RKO (cell line): ENCODE measurements at places on chromosomes 13 and 19.

GRCh38 chr13:59898066-59898465 is 265.7 kb downstream of the DIAPH3 start:
- DNase-seq: no peak

DNA sequence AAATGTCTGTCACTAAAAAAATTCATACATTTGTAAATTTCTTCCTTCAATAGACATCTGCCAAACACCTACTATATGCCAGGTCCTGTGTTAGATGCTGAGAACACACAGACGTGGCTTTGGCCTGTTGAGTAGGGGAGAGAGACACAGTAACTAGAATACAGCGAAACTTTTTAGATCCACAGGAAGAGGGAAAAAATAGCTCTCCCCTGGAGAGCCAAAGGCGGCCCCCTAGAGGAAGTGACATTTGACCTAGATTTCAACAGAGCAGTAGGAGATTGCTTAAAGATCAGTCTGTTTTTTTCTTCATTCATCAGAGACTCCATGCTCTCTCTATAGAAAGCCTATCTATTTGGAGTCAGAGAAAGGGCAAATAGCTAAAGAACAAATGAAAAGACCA is 11.3 kb downstream of the LCP1 start:
- DNase-seq: no peak

DNA sequence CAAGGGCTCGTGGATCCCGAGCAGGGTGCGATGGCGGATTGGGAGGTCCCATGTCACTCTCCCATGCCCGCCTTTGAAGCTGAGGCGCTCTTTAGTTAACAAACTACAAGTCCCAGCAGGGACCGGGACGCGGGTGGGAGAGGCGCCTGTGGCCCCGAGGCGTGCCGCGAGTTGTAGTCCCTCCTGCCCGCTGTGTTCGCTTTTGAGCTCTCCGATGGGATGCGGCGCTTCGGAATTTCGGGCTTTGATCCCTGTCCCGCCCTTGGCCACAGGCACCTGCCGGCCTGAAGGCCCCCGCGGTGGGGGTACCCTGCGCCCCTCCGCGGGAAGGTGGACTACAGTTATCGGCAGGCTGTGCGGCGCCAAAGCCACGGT is 11.0 kb downstream of the CYTH2 start:
- DNase-seq: no peak

DNA sequence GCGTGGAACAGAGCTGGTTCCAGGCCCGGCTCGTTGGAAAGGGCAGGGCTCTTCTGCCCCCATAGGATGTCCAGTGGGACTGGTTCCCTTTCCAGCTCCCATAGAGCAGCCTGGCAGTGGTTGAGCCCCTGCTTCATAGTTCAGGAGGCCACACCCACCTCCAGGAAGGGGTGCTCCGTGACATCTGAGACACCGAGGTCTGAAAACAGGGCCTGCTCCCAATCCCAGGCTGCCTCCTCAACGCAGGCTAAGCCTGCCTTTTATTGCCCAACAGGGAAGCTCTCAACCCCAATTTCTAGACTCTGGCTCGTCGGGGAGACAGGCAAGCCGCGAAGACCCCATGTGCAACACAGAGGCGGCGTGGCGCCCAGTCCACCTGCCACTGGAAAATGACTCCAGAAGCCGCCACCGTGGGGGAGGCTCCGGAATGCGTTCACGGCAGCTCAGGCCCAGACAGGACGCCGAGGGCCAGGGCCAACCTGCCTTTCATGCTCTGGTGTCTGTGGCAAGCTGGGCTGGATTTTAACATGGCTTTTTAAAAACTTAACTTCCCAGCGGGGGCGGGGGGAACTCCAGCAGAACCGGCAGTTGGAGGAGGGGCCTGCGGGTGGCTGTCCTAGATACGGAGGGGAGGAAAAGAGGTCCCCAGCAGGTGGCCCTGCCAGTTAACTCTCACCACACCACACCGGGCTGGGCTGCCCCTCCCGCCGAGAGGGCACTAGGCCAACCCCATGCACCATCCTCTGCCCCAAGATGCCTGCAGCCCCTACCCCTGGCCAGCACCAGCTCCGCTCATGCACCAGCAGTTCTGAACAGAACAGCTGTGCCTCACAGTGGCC is 17.9 kb upstream of the TINCR start:
- DNase-seq: no peak

DNA sequence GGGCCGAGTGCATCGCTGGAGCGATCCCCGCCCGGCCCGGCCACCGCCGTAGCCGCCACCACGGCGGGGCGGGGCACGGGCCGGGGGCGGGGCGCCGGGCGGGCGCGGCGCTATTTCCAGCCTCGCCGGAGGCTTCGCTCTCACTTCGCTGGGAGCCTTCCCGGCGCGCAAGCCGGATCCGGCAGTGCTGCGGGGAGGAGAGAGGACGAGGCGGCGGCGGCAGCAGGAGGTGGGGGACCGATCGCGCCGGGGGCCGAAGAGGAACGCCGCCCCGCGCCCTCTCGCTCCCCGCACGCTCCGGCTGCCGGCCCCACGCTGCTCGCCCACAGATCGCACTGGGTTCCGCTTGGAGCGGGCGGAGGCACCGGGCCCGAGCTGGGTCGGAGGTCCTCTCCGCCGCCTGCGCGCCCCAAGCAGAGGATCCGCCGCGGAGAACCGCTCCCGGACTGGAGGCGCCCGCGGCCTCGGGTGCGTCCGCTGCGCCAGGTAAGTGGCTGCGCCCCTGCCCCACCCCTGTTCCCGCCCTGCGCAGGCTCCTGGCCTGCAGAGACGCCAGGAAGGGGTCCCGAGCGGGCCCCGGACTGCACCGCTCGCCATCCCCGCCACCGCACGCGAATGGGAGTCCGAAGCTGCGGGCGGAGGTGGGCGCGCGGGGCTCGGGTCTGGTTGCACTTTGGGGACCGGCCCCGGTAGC is at the start of gene CHST8:
CHST8 (plus strand) TSS at position 143 of the 694 bp plus-strand sequence. CDS start 67,309 bp downstream, outside the sequence.
- DNase-seq: no peak

DNA sequence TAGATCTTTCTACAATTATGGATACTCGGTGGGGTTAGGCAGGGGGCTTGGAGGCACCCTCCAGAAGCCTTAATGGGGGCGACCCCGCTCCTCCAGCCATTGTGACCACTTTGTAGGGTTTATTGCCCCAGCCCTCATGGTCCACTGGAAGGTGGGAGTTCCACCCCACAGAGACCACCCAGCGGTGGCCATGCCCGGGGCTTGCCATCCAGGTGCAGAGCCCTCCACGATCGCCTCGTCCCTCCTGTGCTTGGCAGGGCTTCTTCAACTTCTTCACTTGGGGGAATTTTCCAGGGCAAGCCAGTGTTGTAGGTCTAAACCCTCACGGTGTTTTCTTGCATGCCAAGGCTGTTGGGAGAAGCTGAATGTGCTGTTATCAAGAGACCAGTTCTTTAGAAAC is 16.1 kb downstream of the ZNF536 start:
- DNase-seq: no peak

DNA sequence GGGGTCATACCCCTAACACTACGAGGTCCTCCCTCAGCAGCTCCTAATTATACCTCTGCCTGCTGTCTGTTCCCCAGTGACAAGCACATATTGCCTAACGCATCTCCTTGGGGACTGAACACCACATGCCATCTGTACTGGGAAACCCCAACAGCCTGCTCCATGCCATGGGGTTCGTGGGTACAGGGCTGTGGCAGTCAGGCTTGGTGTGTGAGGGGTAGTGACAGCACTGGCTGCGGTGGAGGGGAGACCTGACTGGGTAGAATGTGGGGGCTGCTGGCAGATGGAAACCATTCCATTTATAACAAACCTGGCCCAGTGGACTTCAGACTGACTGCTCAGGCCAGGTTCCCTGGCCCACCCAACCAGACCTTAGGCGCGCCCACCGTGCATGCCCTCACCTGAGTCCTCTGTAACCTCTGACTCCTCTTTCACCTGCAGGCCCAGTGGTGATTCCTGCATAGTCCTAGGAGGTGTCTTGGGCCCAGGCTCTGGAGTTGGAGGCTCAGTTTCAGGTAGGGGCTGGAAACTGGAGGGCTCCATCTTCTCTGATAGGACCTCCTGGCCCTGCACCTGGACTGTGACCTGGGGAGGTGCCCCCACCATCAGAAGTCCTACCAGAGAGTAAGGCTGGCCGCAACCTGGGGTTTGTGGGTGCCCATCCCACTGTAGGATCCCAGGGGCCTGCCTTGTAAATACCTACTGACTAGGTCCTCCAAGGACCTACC is 3.0 kb downstream of the MZF1 start:
- DNase-seq: no peak

- DNase-seq: no peak
Measured at GRCh38 chr13:99119656-99120055, 81.0 kb upstream of the UBAC2 start.

GRCh38 chr13:98459171-98459681 is 117.7 kb downstream of the STK24 start:
- DNase-seq: no peak

DNA sequence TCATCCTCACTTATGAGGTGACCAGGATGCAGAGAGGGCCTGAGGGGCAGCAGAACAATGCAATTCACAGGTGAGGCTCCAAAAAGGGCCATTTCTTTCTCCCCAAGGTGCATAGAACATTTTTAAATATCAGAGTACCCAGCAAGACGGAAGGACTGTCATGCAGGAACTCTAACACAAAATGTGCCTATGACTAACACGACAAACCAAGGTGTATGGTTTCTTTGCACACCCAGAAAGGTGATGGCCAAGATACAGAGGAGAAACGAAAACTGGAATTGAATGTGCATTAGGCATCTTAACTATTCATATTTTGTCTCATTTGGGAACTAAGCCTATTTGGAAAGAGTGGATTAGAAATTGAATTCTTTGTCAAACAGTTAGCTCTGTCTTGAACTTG is 29.9 kb downstream of the SHISA2 start:
- DNase-seq: no peak

DNA sequence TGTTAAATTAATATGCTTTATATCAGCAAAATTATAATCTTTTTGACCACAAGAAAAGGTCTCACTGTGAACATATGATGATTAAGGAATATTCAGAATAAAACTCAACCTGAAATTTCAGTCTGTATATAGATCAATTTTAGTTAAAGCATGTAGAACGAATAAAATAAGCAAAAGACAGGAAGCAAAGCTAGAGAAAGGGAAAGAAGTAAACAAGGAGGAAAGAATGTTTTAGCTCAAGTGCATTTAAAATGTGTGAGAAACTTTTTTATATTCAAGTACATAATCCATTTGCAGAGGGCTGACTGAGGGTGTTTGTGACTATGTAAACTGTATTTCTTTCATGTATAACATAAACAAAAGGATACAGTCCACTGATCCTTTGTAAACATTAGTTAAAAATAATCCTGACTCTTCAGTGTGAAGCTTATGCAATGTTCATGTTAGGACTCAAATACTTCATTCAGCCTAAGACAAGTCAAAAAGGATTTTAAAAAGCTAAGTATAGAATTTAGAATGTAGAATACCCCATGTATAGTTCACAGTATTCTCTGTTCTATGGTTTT is 472.1 kb downstream of the DIAPH3 start:
- no peak for DNase-seq

GRCh38 chr19:5131031-5131505 is 162.2 kb downstream of the KDM4B start:
- DNase-seq: no peak

DNA sequence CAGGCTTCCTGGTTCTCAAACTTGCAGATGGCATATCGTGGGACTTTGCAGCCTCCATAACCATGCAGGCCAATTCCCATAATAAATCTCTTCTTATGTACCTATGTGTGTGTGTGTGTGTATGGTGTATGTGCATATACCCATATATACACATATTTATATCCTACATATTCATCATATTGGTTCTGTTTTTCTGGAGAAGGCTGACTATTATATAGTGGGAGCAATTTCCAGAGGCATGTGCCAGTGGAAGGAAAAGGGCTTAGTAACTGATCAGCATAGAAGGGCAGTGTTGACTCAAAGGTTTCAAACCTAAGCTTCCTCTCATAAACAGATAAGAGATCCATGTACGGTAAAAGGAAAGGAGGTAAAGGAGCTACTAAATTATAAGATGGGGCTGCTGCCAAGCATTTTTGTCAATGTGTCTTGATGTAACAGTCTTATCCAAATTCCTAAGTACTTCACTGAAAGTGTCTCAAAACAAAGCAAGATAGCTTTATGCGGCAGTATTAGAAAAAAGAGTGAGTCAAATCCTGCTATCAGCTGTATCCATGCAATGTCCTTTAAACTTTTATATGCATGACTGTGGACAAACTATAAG is 432.1 kb downstream of the TBC1D4 start:
- DNase-seq: no peak

DNA sequence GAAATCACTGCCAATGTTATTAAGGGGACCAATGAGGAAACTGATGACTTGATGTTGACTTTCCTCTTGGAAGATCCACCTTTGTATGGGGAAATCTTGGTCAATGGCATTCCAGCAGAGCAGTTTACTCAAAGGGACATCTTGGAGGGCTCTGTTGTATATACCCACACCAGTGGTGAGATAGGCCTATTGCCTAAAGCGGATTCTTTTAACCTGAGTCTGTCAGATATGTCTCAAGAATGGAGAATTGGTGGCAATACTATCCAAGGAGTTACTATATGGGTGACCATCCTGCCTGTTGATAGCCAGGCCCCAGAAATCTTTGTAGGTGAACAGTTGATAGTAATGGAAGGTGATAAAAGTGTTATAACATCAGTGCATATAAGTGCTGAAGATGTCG is 3.4 kb downstream of the FREM2 start:
- DNase-seq: no peak

DNA sequence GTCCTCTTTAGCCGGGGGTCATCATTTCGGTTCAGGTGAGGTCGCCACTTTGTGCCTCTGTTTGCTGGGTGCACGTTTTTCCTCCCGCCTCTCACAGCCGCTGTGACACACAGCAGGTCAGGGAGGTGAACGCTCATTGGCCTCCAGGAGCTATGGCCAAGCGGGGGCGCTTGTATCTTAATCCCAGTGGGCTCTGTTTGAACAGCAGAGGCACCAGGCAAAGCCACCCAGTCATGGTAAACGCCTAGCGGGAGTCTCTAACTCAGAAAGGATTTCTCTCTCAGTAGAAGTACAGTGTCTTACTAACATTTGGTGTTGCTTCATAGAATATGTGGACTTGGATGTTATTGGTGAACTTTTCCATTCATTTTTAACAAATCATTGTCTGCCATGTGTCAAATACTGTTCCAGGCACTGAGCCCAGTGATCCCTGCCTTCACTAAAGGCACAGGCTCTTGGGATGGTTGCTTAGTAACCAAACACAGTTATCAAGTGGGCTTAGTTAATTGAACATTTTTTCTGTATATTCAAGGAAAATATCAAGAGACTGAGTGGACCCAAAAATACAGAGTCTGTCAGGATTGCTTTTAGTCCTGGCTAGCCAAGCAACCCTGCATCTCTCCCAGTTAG is 186.7 kb downstream of the STK24 start:
- no peak for DNase-seq

GRCh38 chr13:89165685-89166084 is 1494.5 kb downstream of the SLITRK5 start:
- DNase-seq: no peak

DNA sequence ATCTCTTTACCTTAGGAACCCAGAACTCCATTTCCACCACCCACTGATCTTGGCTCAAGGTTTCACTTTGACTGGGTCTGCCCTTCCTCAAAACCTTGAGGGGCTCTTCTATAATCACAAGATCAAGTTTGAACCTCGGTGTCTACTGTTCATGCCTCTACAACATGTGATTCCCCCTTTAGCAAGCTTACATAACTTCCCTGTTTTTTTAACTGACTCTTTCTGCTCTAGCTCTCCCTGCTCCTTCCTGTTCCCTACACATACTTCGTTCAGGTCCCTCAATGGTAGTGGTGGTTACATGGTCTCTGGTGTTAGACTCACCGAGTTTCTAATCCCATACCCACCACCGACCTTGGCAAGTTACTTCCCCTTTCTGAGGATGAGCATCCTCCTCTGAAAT is 26.7 kb downstream of the CEACAM8 start:
- no peak for DNase-seq
